ENCODE measurements at places on chromosomes 16 and 17.

DNA sequence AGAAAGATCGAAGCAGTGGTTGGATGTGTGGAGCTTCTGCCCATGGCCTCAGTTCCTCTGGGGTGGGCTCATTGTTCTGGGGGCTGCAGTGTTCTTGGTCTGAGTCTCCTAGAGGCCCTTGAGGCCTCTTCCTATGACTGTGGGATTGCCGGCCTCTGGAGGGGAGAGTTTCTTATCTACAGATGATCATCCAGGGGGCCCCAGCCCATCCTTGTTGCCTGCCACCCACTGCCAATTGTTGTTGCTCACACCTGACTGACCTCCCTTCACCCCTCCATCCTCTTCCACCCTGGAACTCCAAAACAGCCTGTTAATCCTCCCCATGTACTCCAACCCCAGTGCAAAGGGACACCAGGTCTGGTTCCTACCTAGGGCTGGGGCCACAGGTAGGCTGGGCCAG lies 5.9 kb downstream of the B3GNT9 start:
- no peak for DNase-seq

DNA sequence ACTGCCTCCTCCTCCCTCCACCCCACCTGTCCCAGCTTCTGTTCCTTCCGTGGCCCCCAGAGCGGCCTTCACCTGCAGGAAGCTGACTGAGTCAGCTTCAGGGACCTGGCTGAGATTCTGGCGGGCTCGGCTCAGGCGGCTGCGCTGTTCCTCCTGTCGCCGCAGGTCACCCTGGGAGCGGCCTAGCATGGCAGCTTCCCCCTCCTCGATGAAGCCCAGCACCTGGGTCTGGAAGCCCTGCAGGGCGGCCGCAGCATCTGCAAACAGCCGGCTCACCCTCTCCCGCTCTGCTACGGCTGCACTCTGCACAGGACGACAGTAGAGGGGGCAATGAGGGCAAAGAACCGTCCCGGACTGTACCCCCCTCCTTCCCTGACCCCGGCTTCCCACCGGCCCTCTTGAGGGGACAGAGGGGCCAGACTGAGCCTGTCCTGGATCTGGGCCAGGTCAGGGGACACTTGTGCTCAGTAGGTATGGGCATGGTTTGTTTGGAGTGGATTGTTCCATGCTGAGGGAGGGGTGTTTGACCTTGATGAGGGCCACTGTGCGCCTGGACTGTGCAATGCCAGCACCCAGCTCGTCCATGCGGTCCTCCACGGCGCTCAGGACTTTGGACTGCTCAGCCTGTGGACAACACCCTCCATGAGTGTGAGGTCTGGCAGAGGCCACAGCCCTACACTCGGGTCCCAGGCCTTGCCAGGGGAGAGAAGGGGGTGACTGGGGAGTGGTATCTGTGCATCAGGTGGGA lies 2.0 kb downstream of the TRIM47 start:
- no peak for DNase-seq

- no peak for DNase-seq
Observed at GRCh38 chr17:5560361-5560988, 23.8 kb downstream of the NLRP1 start.

- DNase-seq = peak; percentile 55
Observed at GRCh38 chr16:54974367-54974766, 43.7 kb downstream of the IRX5 start.

GRCh38 chr17:80779336-80779735 lies 212.3 kb upstream of the CHMP6 start:
- no peak for DNase-seq

GRCh38 chr16:79081297-79082066 lies 519.1 kb downstream of the MAF start:
- DNase-seq = no peak

- DNase-seq = peak; percentile 76
Observed at GRCh38 chr16:1159973-1160772, 7.3 kb downstream of the CACNA1H start.

GRCh38 chr17:60284709-60285108 lies 107.2 kb downstream of the USP32 start:
- DNase-seq = no peak

DNA sequence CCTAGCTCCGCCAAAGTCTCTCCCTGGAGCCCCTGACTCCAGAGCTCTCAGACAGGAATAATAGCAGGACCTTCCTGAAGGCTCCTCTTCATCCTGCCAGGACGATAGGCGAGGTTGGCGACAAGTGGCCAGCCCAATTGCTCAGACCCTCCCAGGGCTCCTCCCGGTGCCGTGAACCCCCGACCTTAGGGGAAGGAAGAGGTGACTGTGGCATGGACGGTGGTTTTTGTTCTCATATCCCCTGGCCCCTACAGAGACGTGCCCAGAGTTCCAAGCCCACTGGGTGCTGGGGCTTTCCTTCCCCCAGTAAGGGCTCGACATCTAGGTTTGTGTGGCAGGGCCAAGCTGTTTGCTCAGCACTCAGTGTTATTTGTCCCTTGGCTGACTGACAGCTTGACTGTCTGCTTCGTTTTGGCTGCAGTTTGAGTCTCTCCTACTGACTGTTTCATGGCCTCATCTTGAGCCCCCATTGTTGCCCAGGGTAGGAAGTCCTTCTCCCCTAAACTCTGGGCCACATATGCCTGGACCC lies 4.6 kb upstream of the ADCY7 start:
- no peak for DNase-seq

- DNase-seq = no peak
Observed at GRCh38 chr16:84438971-84439696, 65.3 kb downstream of the MEAK7 start.

DNA sequence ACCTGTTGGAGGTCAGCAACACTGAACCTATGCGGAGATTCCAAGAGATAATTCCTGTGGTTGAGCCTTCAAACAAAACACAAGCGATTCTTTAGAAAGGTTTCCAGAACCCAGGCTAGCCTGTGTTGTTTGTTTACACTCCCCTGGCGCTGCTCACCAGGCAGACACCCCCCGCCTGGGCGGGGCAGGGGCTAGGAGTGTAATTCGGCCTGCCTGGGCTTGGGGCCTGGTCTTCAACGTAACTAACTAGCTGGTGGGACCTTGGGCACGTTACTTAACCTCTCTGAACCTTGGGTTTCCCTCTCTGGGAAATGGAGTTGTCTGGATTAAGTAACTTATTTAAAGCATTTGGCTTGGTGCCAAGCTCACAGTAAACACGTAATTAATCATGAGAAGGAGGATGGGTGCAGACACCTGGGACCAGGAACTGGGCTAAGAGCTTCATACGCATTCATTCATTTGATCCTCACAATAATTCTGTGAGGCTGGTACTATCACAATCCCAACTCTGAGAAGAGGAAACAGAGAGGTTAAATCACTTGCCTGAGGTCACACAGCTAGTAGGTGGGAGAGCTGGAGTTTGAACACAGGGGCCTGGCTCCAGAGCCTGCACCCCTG lies 7.6 kb upstream of the ARHGAP27 start:
- DNase-seq = no peak

DNA sequence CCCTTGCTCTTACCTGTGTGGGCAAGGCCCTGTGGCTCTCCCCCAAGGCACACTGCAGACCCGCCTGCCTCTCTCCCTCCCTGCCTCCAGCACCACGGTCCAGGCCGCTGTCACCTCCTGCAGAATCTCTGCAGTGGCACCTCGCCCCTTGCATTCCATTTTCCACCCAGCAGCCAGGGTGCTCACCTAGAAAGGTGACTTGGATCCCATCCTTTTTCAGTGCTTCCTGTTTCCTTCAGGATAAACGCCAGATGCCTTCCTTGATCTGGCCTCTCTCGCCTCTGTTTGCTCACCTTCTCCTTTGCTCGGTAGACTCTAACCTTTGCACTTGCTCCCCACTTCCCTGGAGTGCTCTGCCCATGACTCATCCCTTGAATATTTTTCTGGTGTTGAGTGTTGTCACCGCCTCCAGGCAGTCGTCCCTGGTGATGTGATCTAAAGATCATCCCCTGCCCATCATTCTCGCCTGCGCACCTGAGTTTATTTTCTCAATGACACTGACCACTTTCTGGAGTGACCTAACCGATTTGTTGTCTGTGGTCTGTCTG lies 79.2 kb upstream of the LGALS9 start:
- no peak for DNase-seq

DNA sequence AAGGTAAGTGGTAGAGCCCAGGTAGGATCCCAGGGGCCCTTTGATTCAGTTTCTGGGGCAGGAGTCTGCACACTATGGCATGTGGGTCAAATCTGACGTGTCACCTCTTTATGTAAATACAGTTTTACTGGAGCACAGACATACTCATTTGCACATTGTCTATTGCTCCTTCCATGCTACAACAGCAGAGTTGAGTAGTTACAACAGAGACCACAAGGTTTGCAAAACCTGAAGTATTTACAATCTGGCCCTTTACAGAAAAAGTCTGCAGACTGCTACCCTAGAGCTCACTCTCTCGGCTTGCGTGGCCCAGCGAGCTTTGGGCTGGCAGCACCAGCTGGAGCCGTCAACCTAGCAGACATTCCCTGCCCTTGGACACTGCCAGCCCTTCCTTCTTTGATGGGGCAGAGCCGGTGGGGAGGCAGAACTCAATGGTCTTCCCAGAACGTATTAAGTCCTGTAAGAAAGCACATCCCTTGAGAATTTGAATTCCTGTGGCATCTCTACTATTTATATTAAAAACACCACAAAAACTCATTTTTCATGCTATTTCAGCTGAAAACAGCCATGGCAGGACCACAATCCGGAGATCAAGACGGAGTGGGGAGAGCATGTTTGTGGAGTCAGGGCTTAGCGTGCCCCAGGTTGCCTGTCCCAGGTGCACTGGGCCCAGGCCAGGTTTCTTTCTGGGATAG lies 133.1 kb upstream of the NUDT7 start:
- DNase-seq = no peak

DNA sequence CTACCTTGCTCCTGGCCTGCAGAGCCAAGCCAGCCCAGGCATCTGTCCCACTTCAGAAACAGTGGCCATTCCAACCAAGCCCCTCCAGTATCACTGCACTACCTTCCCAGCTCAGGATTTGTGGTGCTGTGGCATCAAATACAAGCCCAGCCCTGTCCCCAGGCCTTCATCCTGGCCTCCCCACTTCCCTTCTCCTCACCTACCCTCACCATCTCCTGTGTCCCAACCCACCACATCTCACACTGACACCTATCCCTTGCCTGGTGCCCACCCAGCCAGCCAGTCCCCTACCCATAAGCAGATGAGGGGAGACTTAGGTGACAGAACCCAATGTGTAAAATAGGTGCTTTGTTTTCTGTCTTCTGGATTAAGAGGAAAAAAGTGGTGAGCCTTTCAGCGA lies 66.0 kb upstream of the CDH5 start:
- no peak for DNase-seq

GRCh38 chr17:34826332-34826731 lies 134.9 kb downstream of the CCT6B start:
- no peak for DNase-seq

- no peak for DNase-seq
Observed at GRCh38 chr17:28100251-28100650, 57.8 kb downstream of the NLK start.

DNA sequence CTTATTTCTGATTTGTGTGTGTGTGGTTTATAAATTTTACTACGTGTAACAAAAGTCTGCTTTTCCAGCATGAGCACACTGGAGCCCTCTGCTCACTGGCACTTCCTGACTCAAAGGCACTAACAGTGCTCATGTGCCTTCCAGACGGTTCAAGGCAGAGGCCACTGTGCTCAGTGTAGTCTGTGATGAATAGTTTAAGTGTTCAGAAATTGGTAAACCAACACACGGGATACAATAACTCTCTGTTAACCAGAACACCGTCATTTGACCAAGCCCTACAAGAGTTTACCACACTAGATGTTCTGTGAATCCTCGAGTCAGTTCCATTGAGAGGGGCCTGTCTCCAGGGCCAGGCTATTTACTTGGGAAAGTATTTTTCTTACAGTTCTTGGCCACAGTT lies 191.9 kb downstream of the MRTFB start:
- no peak for DNase-seq

- DNase-seq = no peak
Observed at GRCh38 chr17:14201021-14201987, 35.4 kb downstream of the CDRT15 start.

DNA sequence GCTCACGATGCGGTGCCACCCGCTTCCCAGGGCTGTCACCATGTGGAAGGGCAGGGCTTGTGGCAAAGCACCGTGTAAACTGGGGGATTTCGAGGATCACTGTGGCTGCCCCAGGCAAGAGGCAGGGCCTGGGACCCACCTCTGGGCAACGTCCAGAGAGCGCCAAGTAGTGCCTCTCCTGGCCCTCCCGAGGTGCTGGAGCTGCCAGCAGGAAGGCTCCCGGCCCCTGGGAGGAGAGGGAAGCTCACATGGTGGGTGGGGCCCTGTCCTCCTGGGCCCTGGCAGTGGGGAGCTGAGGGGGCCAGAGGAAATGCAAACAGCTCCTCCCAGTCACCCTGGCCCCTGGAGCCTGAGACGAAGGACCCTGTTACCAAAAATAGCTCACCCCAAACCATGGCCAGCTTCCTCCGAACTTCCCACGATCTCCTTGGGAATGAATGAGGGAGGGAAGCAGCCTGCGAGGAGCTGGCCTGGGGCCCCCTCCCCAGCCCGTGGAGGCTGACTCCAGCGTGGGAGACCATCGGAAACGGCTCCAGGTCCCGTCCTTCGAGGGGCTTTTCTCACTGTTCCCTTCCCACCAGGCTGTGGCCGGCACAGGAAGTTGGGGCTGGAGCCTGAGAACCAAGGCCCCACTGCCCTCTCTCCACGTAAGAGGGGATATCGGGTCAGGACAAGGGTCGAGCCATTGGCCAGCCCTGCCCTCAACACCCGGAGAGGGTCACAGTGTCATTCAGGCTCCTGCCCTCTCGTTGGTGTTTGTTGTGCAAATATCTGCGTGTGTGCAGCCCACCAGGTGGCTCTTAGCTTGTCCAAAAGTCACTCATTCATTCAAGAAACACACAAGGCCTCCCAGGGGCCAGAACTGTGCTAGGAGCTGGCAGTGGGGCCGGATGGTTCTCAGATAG lies 17.7 kb downstream of the VASN start:
- DNase-seq = no peak

DNA sequence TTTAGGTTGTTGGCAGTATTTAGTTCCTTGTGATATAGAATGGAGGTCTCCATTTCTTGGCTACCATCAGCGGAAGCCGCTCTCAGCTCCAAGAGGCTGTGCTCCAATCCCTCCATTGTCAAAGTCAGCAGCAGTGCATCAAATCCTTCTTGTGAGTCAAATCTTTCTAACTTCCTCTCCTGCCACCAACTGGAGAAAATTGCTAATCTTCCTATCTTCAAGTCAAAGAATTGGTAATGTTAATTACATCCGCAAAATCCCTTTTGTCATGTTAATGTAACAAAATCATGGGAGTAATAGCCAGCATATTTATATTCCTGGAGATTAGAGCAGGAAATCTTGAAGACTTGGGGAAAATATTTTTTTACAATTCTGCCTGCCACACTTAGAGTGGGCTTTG lies 436.4 kb upstream of the DYNLRB2 start:
- no peak for DNase-seq

GRCh38 chr16:67541391-67542263 lies 13.0 kb downstream of the RIPOR1 start:
- DNase-seq = no peak

GRCh38 chr17:72446525-72447250 lies 325.9 kb downstream of the SOX9 start:
- no peak for DNase-seq

GRCh38 chr17:76161619-76162266 lies 20.7 kb upstream of the FOXJ1 start:
- no peak for DNase-seq

- no peak for DNase-seq
Observed at GRCh38 chr17:36999471-36999870, 50.7 kb downstream of the AATF start.

- DNase-seq = no peak
Observed at GRCh38 chr17:78769196-78769773, 12.8 kb downstream of the CYTH1 start.
